ENCODE measurements at places on chromosomes 16 and 17.

GRCh38 chr16:25586826-25587225 is 104.9 kb upstream of the HS3ST4 start:
- no peak for DNase-seq

DNA sequence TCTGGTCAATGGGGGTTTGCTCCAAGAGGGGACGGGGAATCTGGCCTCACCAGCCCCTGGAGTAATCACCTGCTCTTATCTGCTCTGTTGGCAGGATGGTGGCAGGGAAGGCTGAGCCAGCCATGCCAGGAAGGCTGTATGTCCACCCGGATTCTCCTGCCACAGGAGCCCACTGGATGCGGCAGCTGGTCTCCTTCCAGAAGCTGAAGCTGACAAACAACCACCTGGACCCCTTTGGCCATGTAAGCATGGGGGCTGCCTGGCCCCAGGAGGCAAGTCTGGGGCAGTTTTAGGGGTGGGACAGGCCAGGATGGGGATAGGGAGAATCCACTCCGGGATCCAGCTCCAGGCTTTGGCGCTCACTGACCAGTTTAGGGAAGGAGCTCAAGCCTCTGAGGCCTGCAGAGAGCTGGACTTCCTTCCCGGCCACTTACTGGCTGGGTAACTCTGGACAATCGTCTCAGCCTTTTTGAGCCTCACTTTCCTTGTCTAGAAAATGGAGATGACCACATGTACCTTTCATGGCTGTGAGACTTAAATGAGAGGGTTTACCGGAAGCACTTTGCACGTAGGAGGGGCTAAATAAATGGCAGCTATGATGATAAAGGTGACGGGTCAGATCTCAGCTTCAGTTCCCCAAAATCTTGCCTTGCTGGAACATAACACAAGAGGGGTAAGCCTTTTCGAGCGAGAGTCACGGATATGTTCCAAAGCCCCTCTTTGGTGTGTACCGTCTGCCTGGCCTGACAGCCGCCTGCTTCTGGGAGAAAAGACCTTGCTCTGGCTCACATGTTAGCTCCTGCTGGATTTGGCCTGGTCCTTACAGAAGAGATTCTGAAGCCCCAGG is 15.4 kb downstream of the TBX4 start:
- DNase-seq: peak; percentile 79

- DNase-seq: no peak
Observed at GRCh38 chr16:55498101-55498500, 10.8 kb upstream of the LPCAT2 start.

DNA sequence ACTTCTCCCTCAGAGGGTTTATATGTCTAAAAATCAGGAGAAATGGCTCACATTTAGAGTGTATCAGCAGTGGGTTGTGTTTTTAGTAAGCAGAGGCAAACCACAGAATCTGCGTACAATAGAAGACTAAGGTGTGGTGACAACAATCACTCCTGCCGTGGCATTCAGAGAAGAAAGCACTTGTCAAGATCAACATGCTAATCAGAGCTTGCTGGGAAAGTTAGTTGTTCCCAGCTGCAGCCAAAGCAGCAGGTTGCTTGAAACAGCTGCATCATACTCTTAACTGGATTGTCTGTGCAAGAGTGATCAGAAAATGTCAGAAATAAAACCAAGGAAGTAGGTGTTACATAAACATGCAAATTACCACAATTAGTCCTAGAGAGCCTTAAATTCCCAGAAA is 616.4 kb downstream of the CDH8 start:
- DNase-seq: no peak

DNA sequence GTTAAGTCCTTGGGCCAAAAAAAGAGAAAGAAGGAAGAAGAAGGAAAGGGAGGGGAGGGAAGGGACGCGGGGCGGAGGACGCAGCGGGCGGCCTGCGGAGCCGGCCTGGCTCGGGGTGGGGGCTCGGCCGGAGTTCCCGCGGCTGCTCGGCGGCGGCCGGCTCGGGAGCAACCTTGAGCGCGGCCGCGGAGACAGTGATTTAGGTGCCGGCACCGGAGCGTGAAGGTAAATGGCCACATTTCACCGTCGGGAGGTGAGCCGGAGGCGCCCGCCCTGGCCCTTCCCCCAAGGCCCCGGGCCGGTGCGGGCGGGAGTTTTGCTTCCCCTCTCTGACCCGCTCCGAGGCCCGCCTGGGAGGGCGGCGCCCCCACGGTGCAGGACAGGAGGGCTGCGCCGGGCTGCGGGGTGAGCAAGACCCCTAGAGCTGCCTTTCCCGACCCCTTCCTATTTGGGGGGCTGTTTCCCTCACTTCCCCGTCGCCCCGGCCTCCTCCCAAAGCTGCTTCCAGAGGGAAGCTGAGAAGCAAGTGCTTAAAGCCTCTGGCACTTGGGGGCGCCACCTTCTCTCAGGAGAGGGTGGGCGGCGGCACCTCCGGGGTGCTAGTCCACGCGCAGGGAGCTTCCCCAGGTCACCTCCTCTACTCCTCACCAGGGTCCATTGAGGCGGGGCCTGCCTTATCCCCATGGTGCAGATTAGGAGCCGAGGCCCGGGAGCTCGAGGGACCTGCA is 56.5 kb downstream of the MRM1 start:
- no peak for DNase-seq

GRCh38 chr16:1152651-1153259 is at the start of gene CACNA1H:
Gene CACNA1H (plus strand): TSS chr16:1153106. CDS start chr16:1153738, 632 bp downstream.
- no peak for DNase-seq

GRCh38 chr16:2818272-2818876 is 1.3 kb downstream of the PRSS21 start:
- DNase-seq: no peak

DNA sequence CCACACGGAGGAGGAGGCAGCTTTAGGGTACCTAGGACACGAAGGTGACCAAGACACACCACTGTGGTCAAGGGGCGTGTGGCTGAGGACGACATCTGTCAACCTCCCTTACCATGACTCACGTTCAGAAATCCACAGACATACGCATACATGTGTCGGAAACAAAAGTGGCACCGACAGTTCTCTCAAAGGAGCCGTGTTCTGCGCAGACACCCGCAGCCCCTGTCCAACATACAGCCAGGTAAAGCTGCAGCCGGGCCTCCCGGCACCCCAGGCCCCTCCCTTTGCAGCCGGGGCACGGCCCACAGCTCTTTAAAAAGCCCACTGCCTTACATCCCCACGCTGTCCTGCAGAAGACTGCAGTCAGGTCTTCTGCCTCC is 40.5 kb upstream of the KLHDC4 start:
- no peak for DNase-seq

GRCh38 chr16:52976539-52977167 is 76.0 kb downstream of the CHD9NB start:
- DNase-seq: no peak

DNA sequence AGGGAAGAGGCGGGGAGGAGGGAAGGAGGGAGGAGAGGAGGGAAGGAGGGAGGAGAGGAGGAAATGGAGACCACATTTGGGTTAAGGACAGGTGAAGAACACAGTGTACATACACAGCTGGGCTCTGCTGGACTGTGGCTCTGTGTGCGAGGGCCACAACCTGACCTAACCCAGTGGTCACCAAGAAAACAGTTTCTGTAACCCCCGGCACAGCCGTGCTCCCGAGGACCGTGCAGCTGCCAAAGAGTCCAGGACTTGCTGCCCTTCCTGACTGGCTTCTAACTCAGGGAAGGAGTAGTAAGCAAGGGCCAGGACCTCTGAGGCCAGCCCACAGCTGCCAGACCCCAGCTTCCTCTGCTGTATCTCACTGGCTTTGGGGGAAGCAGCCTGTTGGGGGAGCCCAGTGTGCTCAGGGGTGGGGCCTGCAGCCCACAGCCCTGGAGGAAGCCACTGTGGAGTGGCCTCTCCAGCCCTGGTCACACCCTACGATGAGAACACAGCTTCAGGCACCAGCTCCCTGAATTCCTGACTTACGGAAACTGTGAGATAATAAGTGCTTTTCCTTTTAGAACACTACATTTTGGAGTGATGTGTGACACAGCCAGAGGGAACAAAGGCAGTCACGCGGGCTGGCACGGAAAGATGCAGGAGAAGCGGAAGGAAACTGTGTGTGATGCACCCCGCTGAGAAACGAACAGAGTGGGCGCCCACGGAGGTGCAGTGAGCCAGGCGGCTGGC is 32.3 kb downstream of the SLC7A5 start:
- no peak for DNase-seq

- DNase-seq: no peak
Observed at GRCh38 chr16:9097266-9098219, 6.1 kb downstream of the HAPSTR1 start.

DNA sequence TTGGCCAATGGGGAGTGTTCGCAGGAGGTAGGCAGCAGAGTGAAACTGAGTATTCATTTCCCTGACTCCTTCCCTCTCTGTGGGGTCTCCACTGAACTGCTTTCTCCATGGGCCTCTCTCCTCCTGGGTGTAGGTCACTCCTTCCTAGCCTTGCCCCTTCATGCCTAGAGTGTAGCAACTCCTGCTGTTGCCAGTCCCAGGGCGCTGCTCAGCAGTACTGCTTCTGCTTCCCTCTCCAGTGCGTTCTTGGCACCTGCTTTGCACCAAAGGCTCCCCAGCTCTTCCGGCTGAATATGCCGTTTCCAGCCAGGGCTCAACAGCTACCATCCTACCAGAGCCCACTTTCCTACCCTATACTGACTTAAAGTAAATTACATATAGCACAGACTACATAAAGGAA is 92.2 kb downstream of the MAF start:
- DNase-seq: no peak

- DNase-seq: peak; percentile 74
Observed at GRCh38 chr16:85777583-85778310, 21.6 kb downstream of the EMC8 start.

GRCh38 chr17:20156196-20157000 is 147.2 kb downstream of the SPECC1 start:
- peak; percentile 70 for DNase-seq

DNA sequence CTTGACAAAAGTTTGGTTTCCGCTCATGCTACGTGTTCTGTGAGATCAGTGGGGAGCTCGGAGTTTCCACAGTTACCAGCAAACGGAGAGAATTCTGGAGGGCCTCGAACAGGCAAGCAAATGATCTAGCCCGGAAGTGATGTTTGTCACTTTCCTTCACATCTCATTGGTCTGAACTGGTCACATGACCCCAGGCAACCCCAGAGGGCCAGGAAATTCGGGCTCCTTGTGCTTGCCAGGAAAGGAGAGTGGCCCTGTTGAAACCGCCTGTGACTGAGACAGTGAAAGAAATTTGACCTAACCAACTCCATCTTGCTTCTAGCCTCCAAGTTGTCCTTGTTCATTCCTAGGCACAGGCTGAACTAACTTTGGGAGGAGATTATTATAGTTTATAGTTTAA is 23.0 kb downstream of the SPPL2C start:
- DNase-seq: no peak

- no peak for DNase-seq
Observed at GRCh38 chr17:42002792-42003301, 14.4 kb downstream of the DNAJC7 start.

DNA sequence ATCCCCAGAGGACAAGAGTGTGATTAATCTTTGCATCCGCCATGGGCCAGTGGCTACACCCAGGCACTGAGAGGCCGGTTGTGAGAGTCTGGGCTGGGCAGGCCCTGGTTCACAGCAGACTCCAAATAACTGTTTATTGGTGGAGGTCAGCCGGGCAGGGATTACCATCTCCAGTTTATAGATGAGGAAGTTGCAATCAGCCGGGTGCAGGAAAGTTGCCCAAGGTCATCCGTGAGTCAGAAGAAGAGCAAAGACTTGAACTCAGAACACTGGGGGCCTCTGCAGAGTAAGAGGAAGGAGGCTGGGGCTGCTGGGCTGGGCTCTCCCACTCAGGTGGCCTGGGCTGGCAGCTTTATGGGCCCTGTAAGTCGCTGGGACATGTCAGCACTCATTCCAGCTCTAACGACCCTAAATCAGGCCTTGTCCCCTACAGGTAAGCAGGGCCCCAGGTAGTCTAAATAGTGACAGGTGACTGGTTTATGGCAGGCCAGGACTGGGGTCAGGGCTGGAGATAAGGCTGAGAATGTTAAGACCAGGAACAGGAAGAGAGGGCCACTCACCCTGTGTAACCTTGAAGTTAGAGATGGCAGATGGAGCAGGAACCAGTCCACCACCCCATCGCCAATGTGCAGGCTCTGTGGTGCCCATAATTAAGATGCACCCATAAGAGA is 2.1 kb upstream of the CA4 start:
- DNase-seq: no peak

All from H54 (cell line).